Mucosa of gallbladder (tissue), 1 donor: ENCODE measurements at places on chromosomes 7 and 10. TPM values are rescaled to one million over a fixed set of nuclear protein-coding genes. Genes with fewer than 3 reads are reported as not detected.

GRCh38 chr7:64654796-64655548, 11.0 kb upstream of the ZNF107 start:
- DNase-seq = no peak

DNA sequence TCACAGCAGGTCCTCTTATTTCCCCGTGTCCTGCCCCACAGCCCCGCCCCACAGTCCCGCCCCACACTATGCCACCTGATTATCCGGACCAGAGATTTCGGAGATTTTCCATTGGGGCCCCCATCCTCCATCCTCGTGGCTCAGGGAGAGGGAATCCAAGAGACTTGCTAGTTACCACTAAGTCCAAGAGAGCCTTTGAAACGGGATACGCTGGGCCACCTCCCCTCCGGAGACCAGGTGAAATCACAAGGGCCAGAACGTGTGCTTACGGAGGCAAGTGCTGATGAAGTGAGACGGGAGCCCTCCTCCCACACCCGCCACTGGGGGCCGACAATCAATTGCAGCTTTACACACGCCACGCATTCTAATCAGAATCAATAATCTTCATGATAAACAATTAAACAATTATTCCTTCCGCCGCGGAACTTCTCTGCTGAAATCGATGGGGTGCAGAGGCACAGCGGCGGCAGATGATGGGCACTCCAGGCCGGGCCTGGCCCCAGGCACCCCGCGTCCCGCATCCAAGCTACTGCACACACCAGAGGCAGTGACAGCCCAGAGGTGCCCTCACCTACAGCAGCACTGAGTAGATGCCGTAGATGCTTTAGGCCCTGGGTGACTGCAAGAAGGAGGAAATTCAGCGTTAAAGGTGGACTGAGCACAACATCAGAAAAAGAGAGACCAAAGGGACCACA, 534.0 kb upstream of the FOXK1 start:
- DNase-seq = no peak

GRCh38 chr7:22572937-22573336, 72.9 kb upstream of the STEAP1B start:
- no peak for DNase-seq

DNA sequence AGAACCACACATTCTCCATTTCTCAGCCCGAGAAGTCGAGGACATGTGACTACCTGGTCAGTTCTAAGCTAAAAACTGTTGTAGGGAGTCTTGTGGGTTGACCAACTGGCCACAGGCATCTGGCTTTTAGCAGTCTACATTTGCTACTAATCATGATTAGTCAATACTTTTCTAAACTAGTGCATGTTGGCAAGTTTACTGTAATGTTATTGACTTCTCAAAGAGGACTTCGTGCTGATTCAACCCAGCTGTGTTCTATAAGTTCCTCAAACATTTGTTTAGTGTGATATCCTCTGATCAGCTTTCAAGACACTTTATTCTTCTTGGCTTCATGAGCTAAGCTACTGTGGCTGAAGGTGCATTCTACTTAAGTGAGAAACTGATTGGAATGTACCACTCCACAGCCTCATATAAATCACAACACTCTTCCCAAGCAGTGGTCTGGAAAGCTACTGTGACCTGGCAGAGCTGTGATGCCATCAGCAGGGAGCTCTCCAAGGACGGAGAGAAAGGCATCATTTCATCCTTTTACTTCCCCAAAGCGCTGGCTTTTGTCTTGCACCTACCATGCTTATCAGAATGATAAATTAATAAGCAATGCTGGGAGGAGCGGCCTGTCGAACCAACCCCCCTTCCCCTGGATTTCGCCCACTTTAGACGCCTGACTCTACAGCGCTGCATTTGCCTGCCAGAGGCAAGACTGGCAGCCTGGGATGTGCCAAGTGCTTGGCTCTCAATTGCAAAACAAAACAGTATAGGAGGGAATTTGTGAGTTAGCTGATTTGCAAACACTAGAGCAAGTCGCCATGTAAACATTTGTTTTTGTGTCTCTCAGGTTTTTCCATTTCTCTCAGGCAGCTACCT, 206.7 kb upstream of the PLXNA4 start:
- no peak for DNase-seq

GRCh38 chr10:21144047-21144446, 246.9 kb upstream of the NEBL start:
- DNase-seq = no peak

DNA sequence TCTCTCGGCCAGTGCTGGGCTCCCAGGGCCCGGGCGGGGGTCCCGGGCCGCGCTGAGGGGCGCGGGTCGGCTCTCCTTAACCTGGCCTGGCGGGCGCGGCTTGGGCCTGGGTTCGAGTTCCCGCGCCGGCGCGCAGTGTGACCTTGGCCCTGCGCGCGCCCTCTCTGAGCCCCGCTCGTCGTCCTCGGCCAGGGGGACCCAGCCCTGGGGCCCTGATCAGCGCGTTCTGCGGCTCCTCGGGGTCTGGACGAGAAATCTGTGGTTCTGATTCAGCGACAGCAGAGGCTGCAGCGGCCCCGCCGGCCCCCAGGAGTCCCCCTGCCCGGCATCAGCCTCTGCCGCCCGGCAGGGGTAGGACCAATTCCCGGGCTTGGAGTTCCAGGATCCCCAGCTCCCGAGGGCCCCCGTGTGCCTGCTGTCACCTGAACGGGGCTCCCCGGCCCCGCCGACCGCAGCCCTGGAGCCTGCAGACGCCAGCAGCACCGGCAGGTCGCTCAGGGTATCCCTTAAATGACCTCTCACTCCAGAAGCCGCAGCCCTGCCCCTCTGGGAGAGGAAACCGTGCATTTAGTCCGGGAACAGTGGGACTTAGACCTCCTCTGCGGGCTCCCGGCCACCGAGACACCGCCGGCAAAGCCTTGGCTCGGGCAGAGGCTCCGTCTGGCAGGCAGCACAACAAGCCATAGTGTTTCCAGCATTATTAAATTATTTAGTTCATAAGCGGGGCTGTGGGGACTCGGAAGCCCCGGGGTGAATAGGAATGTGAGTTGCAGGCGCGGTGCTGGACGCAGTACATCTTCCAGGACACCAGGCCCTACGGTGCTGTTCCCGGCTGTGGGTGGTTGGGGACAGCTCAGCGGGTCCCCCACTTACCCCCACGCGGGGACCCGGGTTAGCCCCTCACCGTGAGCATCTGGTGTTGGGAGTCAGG, 572 bp downstream of the CHST12 start:
- DNase-seq = no peak

GRCh38 chr7:65225422-65226006, 148.1 kb upstream of the ZNF92 start:
- no peak for DNase-seq

GRCh38 chr7:54811041-54811845, 52.2 kb upstream of the SEC61G start:
- DNase-seq = no peak

- no peak for DNase-seq
These were observed 51.4 kb upstream of the FAM20C start for GRCh38 chr7:140996-141395.

- no peak for DNase-seq
These were observed 2.4 kb downstream of the ZMIZ2 start for GRCh38 chr7:44750921-44751571.

- DNase-seq = no peak
These were observed 248.8 kb downstream of the TCERG1L start for GRCh38 chr10:131062621-131063260.

DNA sequence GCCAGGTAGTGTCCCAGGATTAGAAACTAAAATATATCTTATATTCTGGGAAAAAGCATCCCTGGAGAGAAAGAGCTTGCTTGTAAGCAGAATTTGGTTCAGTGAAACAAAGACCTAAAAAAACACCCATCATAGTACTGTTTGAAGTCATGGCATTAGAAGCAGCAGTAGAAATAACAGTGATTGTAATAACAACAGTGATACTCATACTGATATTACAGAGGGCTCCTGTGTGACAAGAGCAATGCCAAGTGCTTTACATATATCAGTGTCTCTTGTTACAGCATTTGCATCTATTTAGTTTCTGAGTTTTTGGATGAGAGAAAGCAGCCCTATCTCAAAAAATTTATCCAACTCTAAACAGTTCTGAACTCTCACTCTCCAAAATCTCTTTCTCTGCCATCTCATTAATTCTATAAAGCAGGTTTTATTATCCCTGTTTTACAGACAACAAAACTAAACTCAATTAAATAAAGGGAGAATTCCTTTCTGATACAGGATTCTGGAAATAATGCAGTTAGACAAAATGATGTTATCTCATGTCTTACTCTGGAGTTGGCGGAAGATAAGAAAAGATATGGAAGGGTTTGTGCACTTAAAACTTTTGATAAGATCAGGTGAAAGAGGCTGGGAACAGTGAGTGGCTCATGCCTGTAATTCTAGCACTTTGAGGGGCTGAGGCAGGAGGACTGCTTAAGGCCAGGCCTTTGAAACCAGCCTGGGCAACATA, 146.5 kb upstream of the AOAH start:
- no peak for DNase-seq

GRCh38 chr10:112139176-112139575, 44.4 kb downstream of the GPAM start:
- no peak for DNase-seq

GRCh38 chr10:106955133-106955532, 209.4 kb downstream of the SORCS1 start:
- no peak for DNase-seq

DNA sequence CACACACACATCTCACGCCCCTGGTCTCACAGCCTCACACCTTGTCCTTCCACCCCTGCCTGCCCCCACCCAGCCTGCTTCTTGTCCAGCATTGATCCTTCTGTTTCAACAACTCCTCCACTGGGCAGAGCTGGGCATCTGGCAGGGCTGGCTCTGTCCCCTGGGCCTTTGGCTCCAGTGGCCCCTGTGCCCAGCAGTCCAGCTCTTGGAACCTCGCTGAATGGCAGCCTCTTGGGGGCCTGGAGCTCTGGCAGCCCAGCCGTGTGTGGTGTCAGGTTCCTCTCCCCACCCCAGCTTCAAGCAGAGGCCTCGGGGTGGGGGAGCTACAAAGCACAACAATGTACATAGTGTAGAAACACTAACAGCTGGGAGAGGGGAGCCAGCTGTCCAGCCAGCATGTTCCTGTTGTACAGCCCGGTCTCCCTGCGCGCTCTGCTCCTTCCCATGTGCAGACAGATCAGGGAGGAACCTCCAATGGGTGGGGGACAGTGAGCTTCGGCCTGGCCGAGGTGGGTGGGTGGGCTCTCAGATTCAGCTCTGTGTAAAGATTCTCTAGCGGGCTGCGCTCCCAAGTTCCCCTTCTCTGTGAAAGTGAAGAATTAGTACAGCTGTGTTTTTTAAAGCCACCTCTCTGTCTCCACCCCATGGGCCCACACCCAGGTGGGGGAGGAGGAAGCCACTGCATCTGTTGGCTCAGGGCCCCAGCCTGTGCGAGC, 19.4 kb downstream of the ZMIZ2 start:
- peak; percentile 37 for DNase-seq

GRCh38 chr10:3330663-3331062, 158.1 kb upstream of the PITRM1 start:
- DNase-seq = no peak

DNA sequence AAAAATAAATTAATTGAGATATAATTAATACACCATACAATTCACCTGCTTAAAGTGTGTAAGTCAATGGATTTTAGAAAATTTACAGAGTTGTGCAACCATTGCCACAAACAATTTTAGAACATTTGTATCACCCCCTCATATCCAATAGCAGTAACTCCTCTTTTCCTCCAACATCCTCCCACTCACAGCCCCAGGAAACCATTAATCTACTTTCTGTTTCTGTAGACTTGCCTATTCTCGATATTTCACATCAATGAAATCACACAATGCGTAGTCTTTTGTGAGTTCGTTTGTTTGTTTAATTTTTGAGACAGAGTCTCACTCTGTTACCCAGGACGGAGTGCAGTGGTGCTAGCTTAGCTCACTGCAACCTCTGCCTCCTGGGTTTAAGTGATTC, 13.7 kb upstream of the HERC4 start:
- DNase-seq = no peak

DNA sequence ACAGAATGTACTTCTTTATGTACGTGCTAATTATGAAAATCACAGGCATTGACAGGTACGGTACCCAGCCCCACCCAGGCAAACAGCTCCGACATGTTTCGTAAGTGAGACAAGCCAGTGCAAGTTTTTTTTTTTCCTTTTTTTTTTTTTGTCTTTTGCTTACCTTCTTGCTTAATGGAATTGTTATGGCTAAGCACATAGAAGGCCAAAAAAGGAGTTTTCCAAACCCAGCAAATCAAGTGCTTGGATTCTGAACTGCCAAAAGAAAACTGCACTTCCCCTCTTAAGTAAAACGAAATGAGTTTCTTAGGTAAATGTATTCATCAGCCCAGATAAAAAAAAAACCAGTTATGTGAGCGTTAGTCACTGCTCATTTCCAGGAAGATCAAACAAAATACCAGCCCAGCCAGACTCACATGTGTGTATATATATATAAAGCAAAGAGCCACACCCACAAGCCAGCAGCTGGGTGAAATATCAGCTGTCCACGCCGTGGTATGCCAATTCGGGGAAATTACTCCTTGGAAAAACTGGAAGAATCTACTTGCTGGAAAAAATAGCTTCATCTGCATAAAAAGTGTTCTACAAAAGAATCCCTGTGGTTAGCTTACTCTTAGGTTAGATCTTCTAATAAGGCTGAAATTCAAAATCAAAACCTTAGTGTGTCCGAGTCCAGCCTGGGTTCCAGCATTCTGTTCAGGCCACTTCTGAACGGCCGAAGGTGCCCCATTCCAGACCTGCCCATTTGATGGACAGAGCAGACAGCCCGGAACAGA, 8.0 kb downstream of the KLF6 start:
- DNase-seq = peak; percentile 68

DNA sequence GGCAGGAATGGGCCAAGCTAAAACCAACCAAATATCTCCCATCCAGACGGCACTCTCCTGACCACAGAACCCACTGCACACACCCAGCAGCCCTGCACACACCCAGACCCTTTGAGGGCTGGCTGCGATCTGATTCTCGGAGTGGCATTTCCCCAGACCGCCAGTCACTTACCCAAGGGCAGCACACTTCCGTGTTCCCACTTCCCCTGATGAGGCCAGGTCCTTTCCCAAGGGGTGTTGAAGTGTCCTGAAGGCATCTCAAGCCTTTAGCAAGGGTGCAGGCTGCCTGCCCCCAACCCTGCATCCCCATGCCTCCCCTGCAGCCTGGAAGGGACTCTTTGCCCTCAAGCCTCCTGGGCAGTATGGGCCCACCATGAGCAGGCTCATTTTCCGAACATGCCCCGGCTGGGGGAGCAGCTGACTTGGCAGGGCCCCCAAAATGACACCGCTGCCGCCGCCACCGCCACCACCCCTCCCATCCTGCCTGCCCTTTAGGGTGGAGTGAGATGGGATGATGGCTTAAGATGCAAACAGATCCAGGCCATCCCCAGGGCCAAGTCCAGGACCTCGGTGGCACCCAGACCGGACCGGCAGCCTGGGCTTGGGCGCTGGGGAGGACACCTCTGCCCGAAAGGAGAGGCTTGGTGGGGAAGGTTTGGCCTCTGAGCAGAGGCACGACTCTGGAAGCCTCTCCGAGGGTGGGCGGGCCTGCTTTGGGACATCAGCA, 159.8 kb downstream of the NRF1 start:
- no peak for DNase-seq

MMP21 gene
- 0.17 TPM for total RNA-seq

AOAH gene
- 17.0 TPM for total RNA-seq

UCMA gene
- total RNA-seq = not detected

FKBP6 gene
- total RNA-seq = not detected

EBLN1 gene
- not detected for total RNA-seq

LRRC17 gene
- total RNA-seq = 10.6 TPM

OR6V1 gene
- total RNA-seq = not detected

TMEM229A gene
- total RNA-seq = 0.66 TPM

CCDC136 gene
- total RNA-seq = 25.3 TPM

PKD2L1 gene
- total RNA-seq = not detected

SLC13A1 gene
- 132 TPM for total RNA-seq

TRDMT1 gene
- total RNA-seq = 6.0 TPM

ZNF800 gene
- total RNA-seq = 33.9 TPM
